Body of pancreas (tissue), 4 donors: ENCODE measurements at places on chromosomes 16 and 17. TPM values are rescaled to one million over a fixed set of nuclear protein-coding genes. Genes with fewer than 3 reads are reported as not detected.
A peak's percentile ranks its signal among the peaks of the same experiment; 100 is the strongest.

RRAD gene
- not detected for total RNA-seq

TBC1D3 gene
- not detected for total RNA-seq

MLKL gene
- total RNA-seq = 16.8 TPM

- DNase-seq = no peak
Observed at GRCh38 chr16:82636485-82636884, 9.7 kb downstream of the CDH13 start.

DNA sequence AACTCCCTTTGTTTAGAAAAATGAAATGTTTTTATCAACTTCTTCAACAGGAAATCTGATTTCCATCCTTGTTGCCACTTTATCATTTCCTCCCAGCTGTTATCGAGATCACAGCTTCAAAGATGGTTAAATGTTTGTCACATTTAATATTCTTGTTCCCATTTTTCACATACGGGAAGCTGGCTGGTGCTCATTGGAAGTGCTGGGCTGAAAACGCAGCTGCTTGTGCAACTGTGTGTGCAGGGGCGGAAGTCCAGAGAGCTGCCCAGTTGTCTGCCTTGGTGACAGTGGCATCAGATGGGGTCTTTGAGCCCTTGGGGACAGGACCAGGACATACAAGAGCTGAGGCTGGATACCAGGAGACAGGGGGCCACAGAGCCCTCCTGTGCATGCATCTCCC, 549.2 kb upstream of the CDH11 start:
- DNase-seq = no peak

DNA sequence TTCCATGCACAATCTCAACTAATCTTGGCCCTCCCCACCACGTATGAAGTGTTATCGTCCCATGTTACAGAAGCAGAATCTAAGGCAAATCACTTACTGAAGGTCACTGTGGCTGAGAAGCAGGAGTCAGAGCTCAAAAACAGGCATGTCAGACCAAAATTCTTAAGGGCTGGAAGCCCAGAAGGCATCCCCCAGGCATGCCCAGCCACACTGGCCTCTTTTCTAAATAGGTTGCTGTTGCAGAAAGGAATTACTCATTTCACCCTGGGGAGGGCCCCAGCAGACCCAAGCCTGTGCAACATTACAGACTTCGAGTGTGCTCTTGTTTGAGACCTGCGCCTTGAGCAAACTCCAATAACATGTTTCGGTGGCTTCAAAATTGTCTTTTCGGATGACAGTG, 194.1 kb downstream of the RBFOX1 start:
- DNase-seq = no peak

GRCh38 chr17:40373999-40374398, 9.5 kb upstream of the GJD3 start:
- no peak for DNase-seq

GRCh38 chr17:40432864-40433528, 10.3 kb upstream of the IGFBP4 start:
- DNase-seq = no peak

DNA sequence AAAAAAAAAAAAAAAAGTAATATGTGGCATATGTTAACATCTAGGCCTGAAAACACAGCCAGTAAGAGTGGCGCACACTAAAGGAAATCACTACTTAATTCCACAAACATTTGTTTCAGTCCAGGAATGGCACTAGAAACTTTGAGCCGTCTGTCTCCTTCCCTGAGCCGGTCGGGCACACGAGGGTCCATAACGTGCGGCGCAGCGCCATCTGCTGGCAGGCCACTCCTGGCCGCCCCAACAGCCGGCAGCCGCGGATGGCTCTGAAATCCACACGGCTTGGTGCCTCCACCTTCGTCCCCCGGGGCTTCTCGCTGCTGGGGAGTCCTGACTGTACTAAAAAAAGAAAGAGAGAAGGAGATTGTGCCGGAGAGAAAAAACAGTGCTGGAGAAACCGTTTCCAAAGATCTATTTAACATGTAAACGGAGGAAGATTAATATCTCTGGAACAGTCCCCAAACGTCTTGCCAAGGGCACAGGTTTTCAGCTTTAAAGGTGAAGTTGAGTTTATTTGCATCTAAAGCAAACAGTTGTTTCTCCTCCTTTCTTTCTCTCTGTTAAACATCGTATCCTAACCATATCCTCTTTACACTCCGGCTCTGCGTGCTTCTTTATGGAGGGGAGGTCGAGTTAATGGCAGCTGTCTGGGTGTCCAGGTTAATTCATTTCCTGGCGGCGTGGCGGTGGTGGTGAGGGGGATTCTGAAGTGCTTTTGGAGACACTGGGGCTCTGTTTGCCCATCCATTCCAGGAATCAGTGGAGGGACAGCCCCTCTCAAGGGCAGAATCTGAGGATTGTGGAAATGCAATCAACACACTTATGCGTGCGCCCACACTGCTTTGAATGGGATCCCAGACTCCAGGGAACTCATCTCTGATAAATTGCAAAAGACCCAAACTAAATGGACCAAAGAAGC, 611.3 kb upstream of the SALL1 start:
- DNase-seq = peak; percentile 87

DNA sequence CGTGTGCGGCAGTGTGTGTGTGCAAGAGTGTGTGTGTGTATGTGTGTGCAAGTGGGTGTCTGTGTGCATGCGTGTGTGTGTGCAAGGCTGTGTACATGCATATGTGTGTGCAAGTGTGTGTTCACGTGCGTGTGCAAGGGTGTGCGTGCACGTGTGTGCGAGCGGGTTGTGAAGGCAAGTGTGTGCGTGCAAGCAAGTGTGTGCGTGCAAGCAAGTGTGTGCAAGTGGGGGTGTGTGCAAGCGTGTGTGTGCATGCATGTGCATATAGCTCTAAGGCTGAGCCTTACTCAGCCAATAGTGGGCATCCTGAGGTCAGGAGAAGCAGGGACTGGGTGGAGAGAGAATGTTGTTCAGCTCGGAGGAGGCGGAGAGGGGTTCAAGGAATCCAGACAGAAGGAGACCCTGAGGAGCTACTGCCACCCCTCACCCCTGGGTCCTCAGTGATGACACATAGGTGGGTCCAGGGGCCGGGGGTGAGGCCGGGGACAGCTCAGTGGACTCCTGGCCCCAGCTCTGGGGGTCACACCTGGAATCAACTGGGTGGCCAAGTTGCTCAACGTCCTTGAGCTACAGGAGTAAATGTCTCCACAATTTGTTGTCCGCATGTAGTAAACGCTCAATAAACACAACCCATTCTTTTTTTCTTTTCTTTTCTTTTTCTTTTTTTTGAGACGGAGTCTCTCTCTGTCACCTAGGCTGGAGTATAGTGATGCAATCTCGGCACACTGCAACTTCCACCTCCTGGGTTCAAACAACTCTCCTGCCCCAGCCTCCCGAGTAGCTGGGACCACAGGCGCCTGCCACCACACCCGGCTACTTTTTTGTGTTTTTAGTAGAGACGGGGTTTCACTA, 1.8 kb downstream of the PRR29 start:
- DNase-seq = no peak

DNA sequence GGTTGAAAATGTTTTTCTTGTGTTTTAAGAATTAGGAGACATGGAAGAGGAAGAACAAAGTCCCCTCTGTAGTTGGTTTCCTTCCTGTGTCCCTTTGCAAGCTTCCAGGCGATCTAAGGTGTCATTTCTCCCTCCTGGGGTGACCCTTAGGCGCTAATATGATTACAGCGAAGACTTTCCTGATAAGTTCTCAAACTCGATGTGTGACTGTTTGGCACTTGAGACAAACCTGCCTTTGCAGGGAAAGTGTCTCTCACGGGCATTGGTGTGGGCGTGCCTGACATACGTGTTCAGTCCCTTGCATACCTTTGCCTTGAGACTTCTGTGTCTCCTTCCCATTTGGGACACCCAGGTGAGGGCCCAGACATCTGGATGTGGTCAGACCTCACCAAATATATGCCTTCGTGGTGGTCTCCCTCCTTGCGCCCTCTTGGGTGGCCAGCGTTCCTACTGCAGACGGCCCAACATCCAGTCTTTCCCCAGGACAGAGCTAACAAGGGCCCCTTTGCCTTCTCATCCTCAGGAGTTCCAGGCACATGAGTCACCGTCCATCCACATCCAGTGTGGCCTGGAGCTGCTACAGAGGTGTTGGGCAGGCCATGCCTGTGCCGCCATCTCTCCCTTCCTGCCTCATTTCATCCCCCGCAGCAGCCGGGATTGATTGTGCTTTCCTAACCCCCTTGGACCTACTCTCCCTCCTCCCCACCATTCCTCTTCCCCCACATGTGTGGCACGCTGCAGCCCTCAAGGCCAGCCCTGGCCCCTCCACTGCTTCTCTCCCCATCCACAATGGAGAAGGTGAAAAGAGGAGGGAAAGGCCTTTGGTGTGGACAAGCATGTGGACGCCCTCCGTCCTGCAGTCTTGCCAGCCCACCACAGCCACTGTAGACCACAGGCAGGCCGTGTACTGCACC, 3.1 kb upstream of the JPT2 start:
- no peak for DNase-seq
